ENCODE measurements at places on chromosomes 6 and 20. TPM values are rescaled to one million over a fixed set of nuclear protein-coding genes. Genes with fewer than 3 reads are reported as not detected.

- peaks cover 8% of the 10 kb centered on the region for H3K4me1 ChIP-seq
- no peak overlapping the region for H3K4me3 ChIP-seq
- peaks cover 20% of the 10 kb centered on the region for H3K27me3 ChIP-seq
- no peak for DNase-seq
- H3K27ac ChIP-seq = no peak overlapping the region
Measured at GRCh38 chr6:16854986-16855385, 93.7 kb upstream of the ATXN1 start.

- DNase-seq = no peak
- peaks cover 32% of the 10 kb centered on the region for H3K27me3 ChIP-seq
- H3K4me3 ChIP-seq = no peak overlapping the region
- H3K4me1 ChIP-seq = no peaks in the 10 kb centered on the region
- H3K36me3 ChIP-seq = no peaks in the 10 kb centered on the region
Measured at GRCh38 chr6:33050014-33050810, 23.2 kb downstream of the HLA-DPA1 start.

- no peak for DNase-seq
- no peaks in the 10 kb centered on the region for H3K27me3 ChIP-seq
- H3K4me1 ChIP-seq = no peaks in the 10 kb centered on the region
- H3K36me3 ChIP-seq = no peaks in the 10 kb centered on the region
Measured at GRCh38 chr20:37501940-37502339, 19.1 kb upstream of the NNAT start.

DNA sequence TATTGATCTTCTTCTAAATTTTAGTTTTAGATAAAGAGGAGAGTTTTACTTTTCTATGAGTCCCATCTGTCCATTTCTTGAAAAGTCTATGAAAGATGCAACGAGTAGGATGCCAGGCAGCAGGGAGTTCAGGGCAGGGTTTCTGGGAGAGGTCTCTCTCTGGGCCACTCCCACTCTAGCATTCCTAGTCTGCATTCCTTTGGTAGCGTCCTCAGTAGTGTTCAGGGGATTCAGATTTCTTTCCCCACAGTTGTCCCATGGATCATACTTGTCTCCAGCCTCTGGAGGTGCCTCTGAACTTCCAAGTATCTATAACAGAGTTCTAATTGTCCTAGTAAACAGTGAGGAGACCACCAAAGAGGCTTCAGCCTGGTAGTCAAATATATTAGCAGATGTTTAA, 225.3 kb downstream of the RIMS1 start:
- DNase-seq = no peak
- no peak overlapping the region for H3K4me3 ChIP-seq
- no peaks in the 10 kb centered on the region for H3K4me1 ChIP-seq

DNA sequence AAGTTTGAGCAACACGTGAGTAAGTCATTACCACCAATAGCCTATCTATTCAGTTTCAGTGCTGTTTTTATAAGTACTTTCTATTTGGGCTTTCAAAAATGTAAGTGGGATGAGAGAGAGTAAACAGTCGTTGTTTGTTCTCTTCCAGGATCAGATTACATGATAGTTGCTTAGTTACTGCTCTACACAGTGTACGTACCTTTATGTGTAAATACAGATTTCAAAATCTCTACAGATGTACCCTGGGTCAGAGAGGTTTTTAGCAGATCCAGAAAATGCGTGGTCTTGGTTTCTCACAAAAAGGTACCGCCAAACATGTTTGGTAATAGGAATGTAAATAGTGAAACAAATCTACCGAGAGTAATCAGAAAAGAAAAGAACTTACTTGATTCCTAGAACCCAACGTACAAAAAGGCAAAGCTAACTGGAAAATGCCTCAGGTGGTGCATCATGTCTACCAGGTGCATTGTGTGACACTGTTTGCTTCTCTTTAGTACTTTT, 421.1 kb downstream of the BCKDHB start:
- H3K36me3 ChIP-seq = no peaks in the 10 kb centered on the region
- H3K4me3 ChIP-seq = no peak overlapping the region
- H3K27ac ChIP-seq = no peak overlapping the region
- peaks cover 4% of the 10 kb centered on the region for H3K4me1 ChIP-seq
- peaks cover 3% of the 10 kb centered on the region for H3K27me3 ChIP-seq

- H3K36me3 ChIP-seq = no peaks in the 10 kb centered on the region
- DNase-seq = no peak
- H3K27me3 ChIP-seq = peaks cover 4% of the 10 kb centered on the region
- no peak overlapping the region for H3K4me3 ChIP-seq
- H3K4me1 ChIP-seq = peaks cover 1% of the 10 kb centered on the region
Measured at GRCh38 chr6:140540743-140541142, 1166.3 kb upstream of the CITED2 start.

DNA sequence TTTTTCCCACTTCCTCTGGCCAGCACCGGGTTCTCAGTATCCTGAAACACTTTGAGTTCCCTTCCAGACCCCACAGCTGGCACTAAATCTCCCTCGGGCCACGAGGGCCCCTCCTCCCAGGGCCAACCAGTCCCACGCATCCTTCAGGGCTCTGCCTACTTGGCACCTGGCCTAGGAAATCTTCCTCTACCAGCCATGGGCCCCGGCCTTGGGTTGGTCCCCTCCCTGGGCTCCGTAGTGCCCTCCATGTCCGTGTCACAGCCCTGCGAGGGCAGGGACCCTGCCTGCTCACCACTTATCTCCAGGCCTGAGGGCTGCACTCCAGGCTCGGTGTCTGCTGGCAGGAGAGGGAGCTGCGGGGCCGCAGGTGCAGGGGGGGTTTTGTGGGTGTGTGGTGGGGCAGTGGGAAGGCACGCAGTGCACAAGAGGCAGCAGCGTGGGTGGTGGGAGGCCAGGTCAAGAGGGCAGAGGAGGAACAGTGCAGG, 48.8 kb upstream of the CDH22 start:
- H3K27ac ChIP-seq = peak overlapping the region; percentile 64
- DNase-seq = no peak
- no peaks in the 10 kb centered on the region for H3K27me3 ChIP-seq

DNA sequence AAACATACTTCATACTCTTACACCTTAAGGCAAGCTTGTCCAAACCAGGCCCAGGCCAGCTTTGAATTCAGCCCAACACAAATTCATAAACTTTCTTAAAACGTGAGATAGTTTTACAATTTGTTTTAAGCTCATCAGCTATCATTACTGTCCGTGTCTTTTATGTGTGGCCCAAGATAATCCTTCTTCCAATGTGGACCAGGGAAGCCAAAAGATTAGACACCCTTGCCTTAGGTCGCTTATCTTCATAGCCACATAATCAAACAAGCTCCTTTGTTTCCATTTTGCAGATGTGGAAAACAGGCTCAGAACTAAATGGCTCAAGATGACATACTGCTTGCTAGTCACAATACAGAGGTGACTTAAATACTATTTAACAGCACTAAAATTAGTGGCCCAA, 6.0 kb downstream of the SALL4 start:
- no peaks in the 10 kb centered on the region for H3K36me3 ChIP-seq
- peaks cover 44% of the 10 kb centered on the region for H3K27me3 ChIP-seq
- DNase-seq = no peak
- H3K4me3 ChIP-seq = no peak overlapping the region
- H3K4me1 ChIP-seq = peaks cover 5% of the 10 kb centered on the region

DNA sequence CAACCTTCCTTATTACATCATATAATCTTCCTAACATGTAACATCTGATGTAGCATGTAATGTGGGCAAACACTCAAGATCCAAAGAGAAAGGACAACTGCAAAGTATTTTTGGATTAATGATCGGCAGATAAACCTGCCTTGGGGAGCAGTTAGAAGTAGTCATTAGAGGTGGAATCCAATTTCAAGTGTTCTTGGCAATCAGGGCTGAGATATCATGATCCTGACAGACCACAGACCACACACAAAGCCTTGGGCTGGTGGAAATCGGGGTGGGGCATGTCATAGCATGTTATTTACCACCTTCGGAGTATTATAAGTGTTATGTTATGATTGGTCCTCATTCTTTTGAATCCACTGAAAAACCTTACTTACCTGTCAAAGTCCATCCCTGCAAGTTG, 16.3 kb downstream of the NCOA5 start:
- H3K27ac ChIP-seq = no peak overlapping the region
- no peak overlapping the region for H3K4me3 ChIP-seq
- H3K36me3 ChIP-seq = peaks cover 5% of the 10 kb centered on the region
- DNase-seq = no peak
- H3K4me1 ChIP-seq = peaks cover 4% of the 10 kb centered on the region

DNA sequence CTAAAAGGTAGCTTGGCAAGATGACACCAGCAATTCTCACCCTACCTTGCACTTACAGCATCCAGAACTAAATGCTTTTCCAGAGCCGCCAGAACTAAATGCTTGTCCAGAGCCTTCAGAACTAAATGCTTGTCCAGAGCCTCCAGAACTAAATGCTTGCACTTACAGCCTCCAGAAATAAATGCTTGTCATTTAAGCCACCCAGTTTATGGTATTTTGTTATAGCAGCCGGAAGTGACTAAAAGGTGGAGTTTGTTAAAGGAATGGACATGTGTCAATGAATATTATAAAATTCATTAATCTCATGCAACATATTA, 133.5 kb downstream of the GPX5 start:
- H3K4me3 ChIP-seq = peak overlapping the region; percentile 80
- no peaks in the 10 kb centered on the region for H3K36me3 ChIP-seq
- DNase-seq = no peak
- peaks cover 63% of the 10 kb centered on the region for H3K27me3 ChIP-seq
- H3K4me1 ChIP-seq = peaks cover 20% of the 10 kb centered on the region
- no peak overlapping the region for H3K27ac ChIP-seq

- H3K27ac ChIP-seq = no peak overlapping the region
- no peaks in the 10 kb centered on the region for H3K27me3 ChIP-seq
- H3K4me3 ChIP-seq = no peak overlapping the region
- no peaks in the 10 kb centered on the region for H3K36me3 ChIP-seq
- no peak for DNase-seq
Measured at GRCh38 chr6:114382406-114382805, 39.6 kb upstream of the HS3ST5 start.

DNA sequence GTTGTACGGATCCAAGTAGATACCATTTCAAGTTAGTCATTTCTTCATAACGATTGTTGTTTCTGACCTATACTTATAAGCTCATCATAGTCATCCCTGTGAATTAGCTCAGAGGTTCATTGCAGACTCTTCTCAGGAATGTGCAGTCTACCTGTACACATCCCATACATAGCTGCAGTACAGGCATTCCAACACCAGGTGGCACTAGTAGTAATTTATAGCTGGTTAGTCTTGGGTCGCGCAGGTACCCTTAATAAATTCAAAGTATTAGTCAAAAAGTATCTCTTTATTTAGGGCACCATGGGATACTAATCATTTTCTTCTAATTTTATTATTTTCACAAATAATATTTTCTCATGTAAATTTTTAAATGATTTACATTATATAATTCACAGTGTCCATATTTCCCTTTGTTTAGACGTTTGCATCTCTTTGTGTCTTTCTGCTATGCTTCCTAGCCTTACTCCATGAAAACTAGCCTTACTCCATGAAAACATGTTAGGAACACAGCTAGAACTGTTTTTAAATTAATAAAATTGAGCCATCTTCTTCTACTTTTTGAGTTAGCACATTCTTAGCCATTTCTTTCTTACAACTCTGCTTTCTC, 128.6 kb upstream of the FAM83B start:
- no peaks in the 10 kb centered on the region for H3K36me3 ChIP-seq
- no peak for DNase-seq
- no peak overlapping the region for H3K27ac ChIP-seq
- no peaks in the 10 kb centered on the region for H3K4me1 ChIP-seq
- H3K4me3 ChIP-seq = no peak overlapping the region

- peaks cover 13% of the 10 kb centered on the region for H3K27me3 ChIP-seq
- no peak for DNase-seq
- no peak overlapping the region for H3K27ac ChIP-seq
- H3K4me1 ChIP-seq = peaks cover 4% of the 10 kb centered on the region
- H3K36me3 ChIP-seq = no peaks in the 10 kb centered on the region
Measured at GRCh38 chr20:19423900-19424620, 211.6 kb downstream of the SLC24A3 start.

GRCh38 chr6:63371104-63371715, 51.4 kb upstream of the LGSN start:
- DNase-seq = no peak
- no peak overlapping the region for H3K4me3 ChIP-seq
- no peaks in the 10 kb centered on the region for H3K4me1 ChIP-seq
- no peak overlapping the region for H3K27ac ChIP-seq

- H3K27me3 ChIP-seq = peaks cover 5% of the 10 kb centered on the region
- no peaks in the 10 kb centered on the region for H3K4me1 ChIP-seq
- DNase-seq = no peak
- no peaks in the 10 kb centered on the region for H3K36me3 ChIP-seq
Measured at GRCh38 chr6:132998418-132998817, 184.0 kb downstream of the RPS12 start.

- no peak for DNase-seq
- peaks cover 17% of the 10 kb centered on the region for H3K27me3 ChIP-seq
- H3K4me3 ChIP-seq = no peak overlapping the region
- H3K27ac ChIP-seq = no peak overlapping the region
- H3K4me1 ChIP-seq = no peaks in the 10 kb centered on the region
Measured at GRCh38 chr20:40895182-40895581, 133.4 kb upstream of the TOP1 start.

DNA sequence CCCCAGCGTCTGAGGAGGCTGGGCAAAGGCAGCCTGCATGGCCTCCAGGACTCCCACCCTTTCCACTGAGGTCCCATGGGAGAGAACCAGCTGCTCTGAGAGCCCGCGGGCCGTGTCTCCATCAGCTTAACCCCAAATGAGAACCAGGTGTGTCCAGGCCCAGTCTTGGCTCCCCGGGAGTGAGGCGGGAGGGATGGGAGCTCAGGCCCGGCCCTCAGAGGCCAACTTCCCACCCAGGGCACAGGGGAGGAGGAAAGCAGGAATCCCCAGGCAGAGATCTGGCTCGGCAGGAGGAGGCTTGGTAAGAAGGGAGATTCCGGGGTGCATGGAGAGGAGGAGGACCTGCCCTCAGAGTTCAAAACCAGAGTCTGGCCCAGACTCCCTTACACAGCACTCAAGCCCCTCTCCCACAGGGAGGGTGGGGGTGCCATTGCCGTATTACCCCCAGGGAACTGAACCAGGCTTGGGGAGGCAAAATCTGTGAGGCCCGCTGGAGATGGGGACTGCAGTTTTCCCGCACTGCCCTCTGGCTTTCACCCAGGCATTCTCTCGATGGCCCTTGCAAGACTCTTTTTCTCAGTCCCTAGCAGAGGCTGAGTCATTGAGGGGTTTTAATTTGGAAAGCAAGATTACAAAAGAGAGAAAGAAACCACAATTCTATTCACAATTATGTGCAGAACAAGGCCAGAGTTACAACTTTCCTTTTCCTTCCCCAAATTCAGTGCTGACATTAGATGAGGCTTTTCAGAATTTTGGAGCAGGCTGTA, 17.1 kb downstream of the FOXF2 start:
- H3K4me1 ChIP-seq = no peaks in the 10 kb centered on the region
- DNase-seq = no peak
- no peak overlapping the region for H3K4me3 ChIP-seq
- no peak overlapping the region for H3K27ac ChIP-seq
- H3K27me3 ChIP-seq = peaks cover 16% of the 10 kb centered on the region

The TCEA2 gene
- total RNA-seq = 74.9 TPM

The SLC4A11 gene
- total RNA-seq = 1.9 TPM

The COQ3 gene
- 7.9 TPM for total RNA-seq

The TTK gene
- total RNA-seq = 27.1 TPM
